ENCODE measurements at places on chromosomes 16 and 17. TPM values are rescaled to one million over a fixed set of nuclear protein-coding genes. Genes with fewer than 3 reads are reported as not detected.
A peak's percentile ranks its signal among the peaks of the same experiment; 100 is the strongest.

GRCh38 chr17:28204751-28205150, 114.2 kb upstream of the TMEM97 start:
- DNase-seq: no peak

DNA sequence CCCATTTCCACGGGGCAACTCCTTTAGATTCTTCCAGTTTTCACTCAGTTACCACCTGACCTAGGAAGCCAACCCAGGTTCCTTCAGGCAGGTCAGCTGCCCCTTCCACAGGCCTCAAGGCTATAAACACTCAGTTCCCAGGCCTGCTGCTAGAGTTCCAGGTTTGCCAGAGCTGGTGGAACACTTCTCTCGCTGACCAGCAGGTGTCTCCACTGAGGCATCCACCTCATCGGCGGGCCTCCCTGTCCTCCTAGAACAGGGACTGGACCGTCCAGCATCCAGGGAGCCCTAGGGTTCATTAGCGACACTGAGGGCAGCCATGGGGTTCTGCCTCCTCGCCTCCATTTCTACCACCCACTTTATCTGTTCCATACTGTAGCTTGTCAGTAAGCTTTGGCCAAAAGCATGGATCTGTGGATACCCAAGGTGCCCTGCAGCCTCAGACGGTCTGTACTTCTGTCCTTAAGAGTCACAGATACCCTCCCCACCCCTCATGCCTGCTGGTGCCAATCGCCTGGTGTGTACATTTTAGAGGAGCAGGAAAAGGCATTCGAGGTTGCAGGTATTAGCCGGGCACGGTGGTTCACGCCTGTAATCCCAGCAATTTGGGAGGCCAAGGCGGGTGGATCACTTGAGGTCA, 29.0 kb downstream of the PIMREG start:
- peak; percentile 83 for DNase-seq

The KCTD19 gene
- 0.61 TPM for polyA plus RNA-seq

DNA sequence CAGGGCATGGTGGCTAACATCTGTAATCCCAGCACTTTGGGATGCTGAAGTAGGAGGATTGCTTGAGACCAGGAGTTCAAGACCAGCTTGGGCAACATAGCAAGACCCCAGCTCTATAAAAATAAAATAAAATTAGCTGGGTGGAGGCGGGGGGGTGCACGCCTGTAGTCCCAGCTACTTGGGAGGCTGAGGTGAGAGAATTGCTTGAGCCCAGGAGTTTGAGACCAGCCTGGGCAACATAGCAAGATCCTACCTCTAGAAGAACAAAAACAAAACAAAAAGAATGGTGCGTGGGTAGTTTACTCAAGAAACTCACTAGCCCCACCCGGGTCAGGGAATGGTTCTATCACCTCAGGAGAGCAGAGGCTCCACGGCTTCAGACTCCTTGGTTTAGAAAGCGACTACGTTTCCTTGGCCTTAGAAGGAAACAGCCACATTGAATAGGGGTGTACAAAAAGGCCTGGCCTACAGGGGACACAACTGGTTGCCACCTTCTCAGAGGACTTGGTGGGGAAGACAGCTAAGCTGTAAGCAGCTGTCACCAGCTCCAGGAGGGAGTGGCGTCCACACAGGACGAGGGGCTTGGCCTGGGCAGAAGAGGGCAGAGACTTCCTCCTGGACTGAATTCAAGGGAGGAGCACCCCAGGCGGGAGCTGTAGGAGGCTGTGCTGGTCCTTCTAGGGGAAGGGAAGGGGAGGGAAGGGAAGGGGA, 716 bp downstream of the TK1 start:
- no peak for DNase-seq

- no peak for DNase-seq
Measured at GRCh38 chr17:40529991-40530390, 28.6 kb upstream of the TNS4 start.

DNA sequence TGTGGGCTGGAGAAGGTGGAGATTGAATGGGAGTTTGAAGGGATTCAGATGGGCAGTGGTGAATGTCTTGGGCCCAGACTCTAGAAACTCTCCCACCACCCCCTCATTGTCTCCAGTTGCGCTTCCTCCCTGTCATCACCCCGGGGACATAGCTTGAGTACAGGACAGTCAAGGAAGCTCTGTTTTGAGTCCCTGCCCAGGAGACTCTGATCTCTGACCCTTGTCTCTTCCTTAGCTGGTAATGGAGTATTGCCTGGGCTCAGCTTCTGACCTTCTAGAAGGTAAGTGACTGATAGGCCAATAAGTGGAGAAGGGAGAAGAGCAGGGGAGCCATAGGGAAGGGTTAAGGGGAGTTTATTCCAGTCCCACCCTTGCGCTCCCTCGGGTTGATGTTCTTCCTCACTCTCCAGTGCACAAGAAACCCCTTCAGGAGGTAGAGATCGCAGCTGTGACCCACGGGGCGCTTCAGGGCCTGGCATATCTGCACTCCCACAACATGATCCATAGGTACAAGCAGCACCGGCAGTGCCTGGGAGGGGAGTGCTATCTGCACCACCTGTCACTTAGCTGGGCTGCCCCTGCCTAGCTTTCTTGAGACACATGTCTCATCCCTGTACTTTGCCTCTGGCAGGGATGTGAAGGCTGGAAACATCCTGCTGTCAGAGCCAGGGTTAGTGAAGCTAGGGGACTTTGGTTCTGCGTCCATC, 5.0 kb downstream of the TAOK2 start:
- DNase-seq: no peak

DNA sequence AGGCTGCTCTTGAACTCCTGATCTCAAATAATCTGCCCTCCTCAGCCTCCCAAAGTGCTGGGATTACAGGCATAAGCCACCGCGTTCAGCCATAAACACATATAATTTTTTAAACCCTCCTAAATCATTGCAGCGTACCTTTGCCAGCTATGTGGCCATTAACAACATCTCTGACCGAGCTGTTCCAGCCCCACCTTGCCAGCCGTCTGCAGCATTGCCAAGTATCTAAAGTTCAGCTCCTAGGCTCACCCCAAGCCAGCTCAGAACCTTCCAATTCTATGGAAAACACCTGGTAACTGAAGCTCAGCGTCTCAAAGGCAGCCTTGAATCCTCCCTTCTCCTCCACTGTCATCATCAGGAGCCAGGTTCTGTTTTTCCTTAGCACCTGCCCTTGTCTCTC, 5.1 kb upstream of the MEIOB start:
- DNase-seq: no peak

- DNase-seq: no peak
Measured at GRCh38 chr17:36655726-36656125, 54.3 kb downstream of the MRM1 start.

The CDR2L gene
- polyA plus RNA-seq: 17.7 TPM

The MAPT gene
- polyA plus RNA-seq: 2.8 TPM

DNA sequence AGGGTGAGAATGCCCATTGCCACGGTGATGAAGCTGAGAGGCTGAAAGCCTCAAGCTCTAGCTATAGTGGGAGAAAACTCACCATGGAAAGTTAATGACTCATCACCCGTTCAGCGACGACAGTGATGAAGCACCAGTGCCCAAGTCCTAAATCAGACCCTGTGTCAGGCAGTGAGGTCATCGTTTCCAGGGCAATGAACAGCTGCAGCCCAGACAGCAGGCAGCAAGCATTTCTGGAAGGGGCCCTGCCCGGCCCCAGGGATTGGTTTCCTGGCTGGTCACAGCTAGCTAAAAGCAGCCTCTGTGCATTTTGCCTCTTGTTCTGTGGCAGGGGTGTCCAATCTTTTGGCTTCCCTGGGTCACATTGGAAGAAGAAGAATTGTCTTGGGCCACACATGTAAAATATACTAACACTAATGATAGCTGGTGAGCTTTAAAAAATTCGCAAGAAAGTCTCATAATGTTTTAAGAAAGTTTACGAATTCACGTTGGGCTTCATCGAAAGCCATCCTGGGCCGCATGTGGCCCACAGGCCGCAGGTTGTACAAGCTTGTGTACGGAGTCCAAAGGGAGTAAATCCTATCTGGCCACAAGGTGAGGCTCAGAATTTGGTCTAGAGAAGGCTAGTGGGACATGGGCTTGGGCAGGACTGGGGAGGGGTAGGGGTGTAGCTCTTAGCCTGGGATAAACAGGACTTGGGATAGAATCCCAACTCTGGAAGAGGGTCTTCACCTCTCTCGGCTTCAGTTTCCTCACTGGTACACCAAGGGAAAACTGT, 40.6 kb downstream of the MIS12 start:
- DNase-seq: no peak

The TEKT1 gene
- not detected for polyA plus RNA-seq

DNA sequence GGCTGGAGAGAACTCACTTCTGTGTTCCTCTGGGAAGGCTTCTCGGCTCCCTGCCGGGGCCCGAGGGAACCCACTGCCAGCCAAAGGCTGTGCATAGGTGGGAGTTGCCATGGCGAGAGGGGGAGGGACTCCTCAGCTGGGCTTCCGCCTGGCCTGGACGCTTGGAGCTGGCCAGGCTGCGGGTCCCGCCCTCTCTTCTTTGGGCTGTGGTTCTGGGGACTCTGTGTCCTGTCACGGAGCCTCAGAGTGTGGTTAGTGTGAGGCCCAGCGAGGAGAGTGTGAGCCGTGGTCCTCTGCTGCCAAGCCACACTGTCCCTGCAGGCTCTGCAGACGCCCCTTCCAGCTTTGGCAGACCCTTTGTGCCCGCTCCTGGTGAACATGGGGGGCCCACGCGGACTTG, 123.1 kb downstream of the OR1D5 start:
- DNase-seq: peak; percentile 58

GRCh38 chr16:19223235-19224170, 55.5 kb downstream of the SYT17 start:
- DNase-seq: peak; percentile 76

- DNase-seq: no peak
Measured at GRCh38 chr16:55824473-55825000, 8.4 kb downstream of the CES1 start.

The TNFSF13 gene
- 2.2 TPM for polyA plus RNA-seq

DNA sequence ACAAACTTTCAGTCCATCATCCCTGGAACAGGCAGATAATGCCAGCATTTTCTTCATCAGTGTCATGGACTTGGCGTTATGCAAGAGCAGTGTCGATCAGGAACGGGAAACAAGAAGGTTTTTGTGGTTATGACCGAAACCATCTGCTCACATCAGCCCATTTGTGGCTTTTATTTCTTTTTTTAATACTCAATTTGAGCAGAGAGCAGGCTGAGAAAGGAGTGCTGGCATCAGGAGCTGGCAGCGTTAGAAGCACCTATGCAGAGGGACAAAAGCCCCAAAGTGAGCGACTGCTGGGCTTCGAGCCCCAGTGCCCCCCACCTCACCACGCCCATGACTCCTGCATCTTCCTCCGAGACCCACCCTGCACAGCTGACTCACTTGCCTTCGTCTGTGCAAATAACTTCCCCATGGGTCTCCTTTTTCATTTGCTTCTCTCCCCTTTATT, 16.2 kb upstream of the CD300E start:
- no peak for DNase-seq

DNA sequence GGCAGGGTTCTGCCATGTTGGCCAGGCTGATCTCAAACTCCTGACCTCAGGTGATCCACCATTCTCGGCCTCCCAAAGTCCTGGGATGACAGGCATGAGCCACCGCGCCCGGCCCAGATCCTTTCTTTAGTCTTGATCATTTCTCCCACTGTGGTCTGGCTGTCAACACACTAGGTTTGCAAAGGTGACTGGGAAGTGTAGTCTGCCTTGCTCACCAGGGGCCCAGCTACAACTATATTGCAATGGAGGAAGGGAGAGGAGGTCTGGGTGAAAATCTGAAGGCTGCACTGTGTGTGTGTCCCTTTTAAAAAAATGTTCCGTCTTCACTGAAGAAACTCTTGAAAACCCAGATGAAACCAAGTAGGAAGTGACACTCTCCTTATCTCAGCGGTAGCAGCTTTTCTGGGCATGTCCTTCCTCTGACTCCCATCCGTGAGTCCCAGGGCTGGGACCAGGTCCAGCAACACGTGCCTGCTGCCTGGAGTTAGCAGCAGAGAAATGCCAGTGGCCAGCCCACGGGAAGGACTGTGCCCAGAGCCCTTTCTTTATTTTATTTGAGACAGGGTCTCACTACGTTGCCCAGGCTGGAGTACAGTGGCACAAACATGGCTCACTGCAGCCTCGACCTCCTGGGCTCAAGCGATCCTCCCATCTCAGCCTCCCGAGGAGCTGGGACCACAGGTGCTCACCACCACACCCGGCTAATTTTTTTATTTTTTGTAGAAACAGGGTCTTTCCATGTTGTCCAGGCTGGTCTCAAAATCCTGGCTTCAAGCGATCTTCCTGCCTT, 17.8 kb upstream of the KIF19 start:
- no peak for DNase-seq

- no peak for DNase-seq
Measured at GRCh38 chr16:55081622-55082590, 151.2 kb downstream of the IRX5 start.

DNA sequence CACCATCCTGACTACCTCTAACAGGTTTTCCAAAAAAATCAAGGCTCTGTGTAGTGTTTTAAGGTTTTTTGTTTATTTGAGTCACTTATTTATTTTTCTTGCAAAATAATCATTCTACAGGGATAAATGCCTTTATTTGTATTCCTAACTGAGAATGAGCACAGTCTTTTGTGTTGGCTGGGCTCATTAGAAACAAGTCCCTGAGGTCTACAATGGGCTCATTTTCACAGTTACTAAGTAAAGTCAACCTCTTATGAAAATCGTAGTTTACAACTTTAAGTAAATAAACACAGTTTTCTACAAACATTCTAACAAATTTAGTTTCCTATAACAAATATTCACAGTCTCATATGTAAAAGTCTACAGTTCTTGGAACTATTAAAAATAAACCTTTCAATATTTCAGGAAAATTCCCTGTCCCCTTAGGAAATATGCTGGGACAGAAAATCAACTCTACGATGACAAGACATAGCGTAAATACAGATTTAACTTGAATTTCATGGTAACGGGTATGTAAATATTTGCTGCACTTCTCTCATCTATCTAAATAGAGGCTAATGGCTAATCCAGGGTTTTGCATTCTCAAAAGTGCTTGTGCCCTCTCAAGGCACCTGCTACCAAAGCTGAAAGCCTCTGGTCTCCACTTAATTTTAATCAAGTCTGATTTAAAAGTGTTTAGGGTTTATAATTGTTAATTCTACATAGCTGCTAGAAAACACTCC, 31.5 kb upstream of the CDH5 start:
- no peak for DNase-seq

DNA sequence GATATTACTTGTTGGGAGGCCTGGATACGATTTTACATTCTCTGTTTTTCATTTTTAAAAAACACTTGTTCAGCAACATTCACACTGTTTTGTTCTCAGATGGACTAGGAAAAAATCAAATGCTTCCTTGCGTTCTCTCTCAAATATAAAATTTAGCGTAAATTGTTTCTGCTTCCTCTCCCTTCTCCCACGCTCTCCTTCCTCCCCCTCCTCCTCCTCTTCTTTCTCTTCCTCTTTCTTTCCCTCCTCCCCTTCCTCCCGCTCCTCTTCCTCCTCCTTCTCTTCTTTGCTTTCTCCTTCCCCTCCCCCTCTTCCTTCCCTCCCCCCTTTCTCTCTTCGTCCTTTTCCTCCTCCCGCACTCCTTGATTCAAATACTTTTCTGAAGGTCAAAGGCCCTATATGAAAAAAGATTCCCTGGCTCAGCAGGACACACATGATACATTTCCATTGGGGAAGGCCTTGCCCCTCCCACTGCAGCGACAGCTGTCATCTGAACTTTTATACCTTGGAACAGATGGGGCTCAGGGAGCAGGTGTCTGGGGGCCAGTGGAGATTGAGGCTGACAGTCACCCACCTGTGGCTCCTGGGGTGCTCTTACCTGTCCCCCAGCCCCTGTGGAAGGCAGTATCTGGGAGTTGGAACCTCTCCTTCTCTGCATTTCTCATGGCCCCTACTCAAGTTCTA, 99.4 kb upstream of the SDK2 start:
- no peak for DNase-seq

The C16orf92 gene
- polyA plus RNA-seq: 0.56 TPM

The SMIM5 gene
- not detected for polyA plus RNA-seq

- peak; percentile 70 for DNase-seq
Measured at GRCh38 chr16:11297492-11298142, 16.5 kb upstream of the PRM1 start.

The USP43 gene
- polyA plus RNA-seq: 5.7 TPM

- peak; percentile 44 for DNase-seq
Measured at GRCh38 chr17:6435051-6435450, at the start of gene AIPL1. TSS of gene AIPL1 (minus strand) at chr17:6435121. CDS start at chr17:6435104, 17 bp downstream.

Data from GM23338 (cell line).